ENCODE measurements at places on chromosomes 3 and 15. TPM values are rescaled to one million over a fixed set of nuclear protein-coding genes. Genes with fewer than 3 reads are reported as not detected.

- DNase-seq, result no peak
Measured at GRCh38 chr3:73542136-73542535, 82.6 kb downstream of the PDZRN3 start.

- no peak for DNase-seq
Measured at GRCh38 chr3:182879031-182879611, 85.8 kb downstream of the ATP11B start.

DNA sequence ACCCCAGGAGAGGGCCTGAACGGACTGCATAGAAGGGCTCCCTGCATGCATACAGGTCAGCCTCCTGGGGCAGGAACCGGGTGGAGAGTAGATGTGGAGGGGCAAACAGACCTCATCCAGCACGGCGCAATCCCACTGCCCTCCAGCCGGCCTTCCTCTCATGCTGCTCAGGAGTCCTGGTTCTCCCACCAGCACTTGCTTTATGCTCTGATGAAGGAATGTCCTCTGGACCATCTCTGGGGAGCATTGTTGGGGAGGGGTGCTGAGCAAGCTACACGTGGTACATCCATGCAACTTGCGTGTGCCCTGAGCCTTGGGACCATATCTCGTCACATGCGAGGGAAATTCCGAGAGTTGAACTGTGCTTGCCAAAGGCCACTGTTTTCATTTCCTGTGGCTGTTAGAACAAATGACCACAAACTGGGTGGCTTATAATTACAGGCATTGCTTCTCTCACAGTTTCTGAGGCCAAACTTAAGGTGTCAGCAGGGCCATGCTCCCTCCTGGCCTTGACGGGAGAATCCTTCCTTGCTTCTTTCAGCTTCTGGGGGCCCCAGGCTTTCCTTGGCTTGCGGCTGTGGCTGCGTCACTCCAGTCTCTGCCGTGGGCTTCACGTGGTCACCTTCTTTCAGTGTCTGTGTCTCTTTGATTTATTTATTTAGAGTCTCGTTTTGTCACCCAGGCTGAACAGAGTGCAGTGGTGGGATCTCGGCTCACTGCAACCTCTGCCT lies 12.2 kb downstream of the SELENOS start:
- no peak for DNase-seq

- no peak for DNase-seq
Measured at GRCh38 chr3:154018100-154018696, 103.0 kb upstream of the ARHGEF26 start.

RLBP1 gene
- not detected for total RNA-seq

LRRC34 gene
- total RNA-seq, result 4.5 TPM

PLA2G4F gene
- total RNA-seq, result 47.8 TPM

GPR171 gene
- 4.7 TPM for total RNA-seq

ZIC4 gene
- not detected for total RNA-seq

ZPLD1 gene
- 0.10 TPM for total RNA-seq

DOCK3 gene
- total RNA-seq, result 6.0 TPM

Measured in ureter (tissue), 1 donor.